ENCODE measurements at places on chromosomes 3 and 15.

DNA sequence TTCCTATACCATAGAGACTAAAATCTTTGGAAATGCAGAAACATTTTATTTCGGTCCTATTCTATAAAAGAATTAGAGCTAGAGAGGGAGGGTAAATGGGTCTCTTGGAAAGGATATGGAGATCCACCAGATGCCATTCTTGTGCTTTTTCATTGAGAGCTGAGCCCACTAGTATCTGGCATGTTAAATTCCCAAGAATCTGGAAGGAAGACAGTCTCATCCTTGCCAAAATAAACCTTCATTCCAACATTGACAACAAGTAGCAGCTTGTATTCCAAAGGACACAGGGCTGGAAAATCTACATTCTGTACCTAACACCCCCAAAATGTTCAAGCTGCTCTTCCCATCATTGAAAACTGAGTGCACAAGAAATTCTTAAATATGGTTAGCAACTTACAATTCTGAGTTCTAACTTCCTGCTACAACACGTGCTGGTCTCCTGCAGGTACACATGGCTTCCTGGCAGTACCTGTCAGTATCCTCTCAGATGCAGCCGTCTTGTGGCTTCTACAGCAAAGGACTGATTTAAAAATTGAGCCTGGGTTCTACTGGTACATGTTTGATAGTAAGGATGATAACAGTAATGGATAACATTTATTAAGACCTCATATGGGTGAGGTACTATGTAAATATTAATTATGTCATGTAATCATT lies 348.1 kb downstream of the SV2B start:
- no peak for DNase-seq

- no peak for DNase-seq
These were observed 49.5 kb upstream of the PDZRN3 start for GRCh38 chr3:73674280-73674679.

- no peak for DNase-seq
These were observed 37.3 kb upstream of the SLC6A11 start for GRCh38 chr3:10778492-10779292.

- no peak for DNase-seq
These were observed 596.0 kb downstream of the NTRK3 start for GRCh38 chr15:87660251-87661129.

- DNase-seq: no peak
These were observed 10.1 kb upstream of the FOXB1 start for GRCh38 chr15:59993950-59994401.

DNA sequence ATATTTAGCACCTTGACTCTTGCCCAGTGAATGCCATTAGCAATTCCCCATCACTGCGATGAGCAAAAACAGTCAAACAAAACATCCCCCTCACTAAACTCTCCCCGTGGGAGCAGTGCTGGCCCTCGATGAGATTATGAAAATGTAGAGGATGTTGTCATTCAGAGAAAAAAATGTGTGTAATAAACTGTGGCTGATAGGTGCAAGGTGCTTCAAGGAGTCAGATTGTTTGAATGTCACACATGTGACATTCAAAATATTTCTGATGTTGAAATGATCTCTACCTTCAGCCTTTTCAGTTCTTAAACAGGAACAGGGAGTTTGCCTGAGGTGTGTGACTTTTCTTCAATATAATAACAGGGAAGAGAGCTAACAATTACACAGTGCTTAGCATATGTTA lies 281.8 kb upstream of the TRIM42 start:
- no peak for DNase-seq

GRCh38 chr3:144791034-144791433 lies 819.4 kb downstream of the DIPK2A start:
- no peak for DNase-seq

- DNase-seq: no peak
These were observed 174.2 kb downstream of the NEK10 start for GRCh38 chr3:27194861-27195483.

DNA sequence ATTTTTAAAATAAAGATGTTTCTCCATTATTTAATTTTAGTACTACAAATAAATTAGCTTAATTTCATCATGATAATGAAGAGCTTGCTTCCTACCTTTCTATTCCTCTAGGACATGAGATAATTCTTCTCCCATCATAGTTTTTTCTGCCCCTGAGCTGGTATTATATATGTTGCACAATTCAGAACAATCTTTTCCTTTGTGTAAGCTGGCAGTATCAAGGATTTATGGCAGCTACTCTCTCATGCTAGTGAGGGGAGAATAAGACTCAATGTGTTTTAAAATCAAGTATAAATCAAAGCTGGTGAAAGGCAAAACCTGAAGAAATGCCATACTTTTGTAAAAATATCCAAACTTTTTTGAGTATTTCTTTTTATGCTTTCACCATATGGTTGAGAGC lies 1405.3 kb downstream of the SI start:
- DNase-seq: no peak

- no peak for DNase-seq
These were observed 8.3 kb upstream of the LMOD3 start for GRCh38 chr3:69130689-69131088.

GRCh38 chr3:101362406-101362805 lies 42.0 kb upstream of the IMPG2 start:
- DNase-seq: no peak

GRCh38 chr3:58588030-58588614 lies 10.9 kb upstream of the FAM107A start:
- DNase-seq: no peak

GRCh38 chr15:47961401-47962090 lies 159.2 kb upstream of the SLC24A5 start:
- no peak for DNase-seq

- DNase-seq: no peak
These were observed 638.0 kb downstream of the OTOL1 start for GRCh38 chr3:162134571-162134970.

Data from activated CD4-positive, CD25-positive, alpha-beta regulatory T cell treated with anti-CD3 and anti-CD28 coated beads, Interleukin-2, amount 50 U/mL, for 16 hours (primary cell).